Activated T-helper 9 cell treated with anti-CD3 and anti-CD28 coated beads, Interleukin-2, amount 50 U/mL, for 16 hours (primary cell): ENCODE measurements at places on chromosomes 16 and 17.

DNA sequence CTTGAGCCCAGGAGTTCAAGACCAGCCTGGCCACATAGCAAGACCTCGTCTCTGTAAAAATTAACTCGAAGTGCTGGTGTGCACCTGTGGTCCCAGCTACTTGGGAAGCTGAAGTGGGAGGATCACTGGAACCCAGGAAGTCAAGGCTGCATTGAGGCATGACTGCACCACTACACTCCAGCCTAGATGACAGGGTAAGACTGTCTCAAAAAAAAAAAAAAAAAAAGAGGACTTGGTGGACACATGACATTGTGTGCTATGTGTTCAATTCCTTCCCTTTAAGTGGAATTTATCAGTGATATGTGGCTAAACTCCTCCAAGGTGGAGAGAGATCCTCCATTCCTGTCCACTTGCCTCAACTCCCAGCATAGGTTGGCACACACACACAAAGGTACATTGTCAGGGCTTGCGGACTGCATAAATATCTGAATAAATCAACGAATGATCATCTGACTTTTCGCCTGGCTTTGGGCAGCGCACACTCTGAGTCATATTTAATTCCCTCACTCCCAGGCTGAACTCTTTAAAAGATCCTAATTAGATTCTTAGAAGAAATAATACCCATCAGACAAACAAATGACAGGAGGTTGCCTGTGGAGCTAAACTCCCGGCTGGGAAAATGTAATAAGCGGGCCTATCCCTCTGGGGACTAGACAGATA lies 25.0 kb upstream of the SYT17 start:
- no peak for DNase-seq

GRCh38 chr16:86504315-86505184 lies 5.8 kb upstream of the FOXF1 start:
- no peak for DNase-seq

DNA sequence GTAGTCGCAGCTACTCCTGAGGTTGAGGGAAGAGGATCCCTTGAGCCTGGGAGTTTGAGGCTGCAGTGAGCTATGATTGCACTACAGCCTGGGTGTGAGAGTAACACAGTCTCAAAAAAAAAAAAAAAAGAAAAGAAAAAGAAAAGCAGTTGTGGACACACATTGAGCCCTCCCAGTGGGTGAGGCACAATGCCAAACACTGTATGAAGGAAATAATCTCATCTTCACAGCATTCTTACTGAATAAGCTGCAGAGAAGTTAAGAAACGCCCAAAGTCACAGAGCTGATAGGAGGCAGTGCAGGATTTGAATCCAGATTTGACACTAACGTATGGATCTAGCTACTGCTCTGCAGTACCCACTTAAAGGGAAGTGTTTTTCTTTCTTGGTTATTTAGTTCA lies 5.9 kb upstream of the LYZL6 start:
- DNase-seq: no peak

DNA sequence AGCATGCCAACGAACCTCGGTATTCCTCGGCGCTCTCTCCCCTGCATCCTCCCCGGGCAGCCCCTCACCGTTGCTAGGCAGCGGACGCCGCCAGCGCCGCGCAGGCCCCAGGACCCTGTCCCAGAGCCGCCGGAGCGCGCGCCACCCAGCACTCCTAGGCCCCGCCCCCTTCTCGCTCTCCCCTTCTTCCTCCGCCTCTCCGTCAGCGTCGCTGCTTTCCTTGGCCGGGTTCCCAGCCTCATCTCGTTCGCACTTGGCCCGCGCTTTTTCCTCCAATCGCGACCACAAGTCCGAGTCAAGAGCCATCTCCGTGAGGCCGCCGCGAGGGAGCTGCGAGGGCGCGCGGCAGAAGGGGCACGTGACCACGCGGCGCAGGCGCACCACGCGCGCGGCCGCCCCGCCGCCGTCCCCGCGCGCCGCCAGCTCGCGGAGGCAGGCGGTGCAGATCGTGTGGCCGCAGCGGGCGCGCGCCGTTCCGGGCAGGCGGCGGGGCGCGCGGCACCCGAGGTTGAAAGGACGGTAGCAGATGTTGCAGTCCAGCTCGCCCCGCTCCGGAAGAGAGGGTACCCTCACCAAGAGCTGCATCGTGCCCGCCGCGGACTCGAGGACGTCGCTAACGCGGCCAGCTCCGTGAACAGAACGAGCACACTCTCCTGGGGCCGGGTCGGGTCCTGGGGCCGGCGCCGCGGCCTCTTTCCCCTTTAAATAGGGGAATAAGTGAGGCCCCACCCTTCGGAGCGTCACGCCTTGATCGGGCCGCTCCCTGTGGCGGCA lies at the start of gene RNF227:
Gene RNF227, minus strand, starts transcription at position 679 of the 774 bp plus-strand sequence. Its CDS starts 94 bp downstream, at position 585.
- peak; percentile 76 for DNase-seq

GRCh38 chr17:418421-418751 lies 65.8 kb upstream of the RPH3AL start:
- DNase-seq: no peak

- no peak for DNase-seq
Measured at GRCh38 chr17:82435601-82436583, 14.7 kb downstream of the CYBC1 start.

GRCh38 chr16:72099377-72099818 lies 5.8 kb downstream of the DHX38 start:
- DNase-seq: no peak

GRCh38 chr17:79834565-79835469 lies 4.4 kb downstream of the CBX4 start:
- DNase-seq: no peak

DNA sequence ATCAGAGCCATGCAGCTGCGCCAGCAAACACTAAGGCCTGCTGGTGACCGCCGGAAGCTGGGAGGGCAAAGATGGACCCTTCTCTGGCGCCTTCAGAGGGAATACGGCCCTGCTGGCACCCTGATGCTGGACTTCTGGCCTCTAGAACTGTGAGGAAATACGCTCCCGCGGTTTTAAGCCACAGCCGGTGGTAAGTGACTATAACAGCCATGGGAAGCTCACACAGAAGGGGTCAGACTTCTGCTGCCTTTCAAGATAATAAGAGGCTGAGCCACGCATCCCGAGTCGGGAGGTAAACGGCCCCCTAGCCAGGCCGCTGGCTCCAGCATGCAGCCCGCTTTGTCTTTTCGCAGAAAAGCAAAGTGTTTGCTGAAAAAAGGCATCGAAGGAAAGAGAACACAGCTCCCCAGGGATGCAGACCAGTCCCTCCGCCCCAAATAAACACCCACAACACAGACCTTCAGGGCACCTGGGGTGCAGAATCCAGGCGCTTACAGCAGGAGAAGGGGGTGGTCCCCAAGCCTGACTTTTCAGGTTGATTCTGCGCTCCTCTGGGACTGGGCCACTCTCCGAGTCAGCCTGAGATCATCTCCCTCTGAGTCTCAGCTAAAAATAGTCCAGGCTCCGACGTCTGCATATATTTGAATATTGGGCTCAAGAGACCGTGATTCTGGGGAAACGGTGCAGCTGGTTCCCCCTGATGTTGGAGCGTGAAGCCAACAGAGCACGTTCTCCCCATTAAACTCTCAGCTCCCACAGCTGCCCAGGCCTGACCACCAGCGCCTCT lies 89.7 kb downstream of the MGAT5B start:
- DNase-seq: no peak

- no peak for DNase-seq
Measured at GRCh38 chr17:10050597-10051101, 145.6 kb upstream of the RCVRN start.

DNA sequence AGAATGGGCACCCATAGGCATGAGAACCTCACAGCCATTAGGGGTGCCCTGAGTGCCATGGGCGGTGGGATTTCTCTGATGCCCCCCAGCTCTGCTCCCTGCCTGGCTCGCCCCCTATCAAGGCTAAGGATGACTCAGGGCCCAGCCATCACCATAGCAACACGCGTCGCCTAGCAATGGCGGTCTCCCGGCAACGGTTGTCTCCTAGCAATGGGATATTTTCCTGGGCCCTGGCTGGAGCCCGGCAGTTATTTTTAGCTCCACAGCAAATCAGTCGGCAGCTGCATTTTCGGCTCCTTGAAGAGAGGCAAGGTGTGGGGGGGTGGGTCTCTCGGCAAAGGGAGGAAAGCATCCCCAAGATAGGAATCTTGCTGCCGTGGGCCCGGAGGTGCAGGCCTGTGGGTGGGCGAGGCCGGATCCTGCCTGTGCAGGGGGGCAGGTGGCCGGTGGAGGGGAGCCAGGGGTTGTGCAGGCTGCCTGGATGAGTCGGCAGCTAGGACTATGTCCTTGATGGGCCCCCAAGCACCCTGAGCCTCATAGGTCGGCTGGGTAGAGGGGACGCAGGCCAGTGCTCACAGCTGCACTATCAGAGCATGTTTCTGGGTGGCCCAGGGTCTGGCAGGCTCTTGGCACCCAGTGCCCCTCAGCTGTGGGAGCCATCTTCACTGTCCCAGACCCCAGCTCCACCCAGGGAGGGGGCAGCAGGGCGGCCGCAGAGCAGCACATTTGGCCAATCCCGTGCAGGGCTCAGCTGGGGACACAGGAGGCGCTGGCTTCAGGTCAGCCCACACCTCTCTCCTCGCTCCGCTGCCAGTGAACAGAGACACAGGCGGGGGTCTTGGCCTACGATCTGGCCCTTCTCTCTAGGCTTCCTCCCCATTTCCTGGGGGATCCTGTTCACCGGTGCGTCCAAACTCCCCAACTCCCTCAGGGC lies 4.2 kb upstream of the FBXL16 start:
- no peak for DNase-seq

GRCh38 chr17:929586-929985 lies 50.0 kb downstream of the NXN start:
- DNase-seq: no peak

- no peak for DNase-seq
Measured at GRCh38 chr17:43014020-43014648, 7.5 kb downstream of the IFI35 start.

DNA sequence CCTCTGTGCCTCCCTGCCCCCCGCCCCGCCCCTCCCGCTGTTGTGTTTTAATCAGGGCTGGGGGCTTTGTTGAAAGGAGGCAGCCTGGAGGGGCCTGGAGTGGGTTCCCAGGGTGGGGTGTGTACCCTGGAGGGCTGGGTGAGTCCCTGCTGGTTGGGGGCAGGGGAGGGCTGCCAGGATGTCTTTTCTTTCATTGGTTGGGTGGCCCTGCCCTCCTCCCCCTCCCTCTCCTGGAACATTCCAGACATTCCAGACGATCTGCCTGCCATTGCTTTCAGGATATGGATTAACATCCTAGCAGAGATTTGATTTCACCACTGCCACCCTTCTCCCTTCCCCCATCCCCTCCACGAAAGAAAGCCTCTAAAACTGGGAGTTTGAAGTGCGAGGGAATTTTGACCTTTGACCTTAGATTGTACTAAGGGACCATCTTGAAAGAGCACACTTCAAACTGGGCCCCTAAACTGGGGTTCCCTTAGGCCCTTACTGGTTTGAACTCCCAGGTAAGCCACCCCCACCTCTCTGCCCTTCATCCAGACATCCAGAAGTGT lies 25.3 kb downstream of the IGF2BP1 start:
- DNase-seq: no peak

- DNase-seq: no peak
Measured at GRCh38 chr17:37833237-37833859, 88.5 kb upstream of the HNF1B start.

DNA sequence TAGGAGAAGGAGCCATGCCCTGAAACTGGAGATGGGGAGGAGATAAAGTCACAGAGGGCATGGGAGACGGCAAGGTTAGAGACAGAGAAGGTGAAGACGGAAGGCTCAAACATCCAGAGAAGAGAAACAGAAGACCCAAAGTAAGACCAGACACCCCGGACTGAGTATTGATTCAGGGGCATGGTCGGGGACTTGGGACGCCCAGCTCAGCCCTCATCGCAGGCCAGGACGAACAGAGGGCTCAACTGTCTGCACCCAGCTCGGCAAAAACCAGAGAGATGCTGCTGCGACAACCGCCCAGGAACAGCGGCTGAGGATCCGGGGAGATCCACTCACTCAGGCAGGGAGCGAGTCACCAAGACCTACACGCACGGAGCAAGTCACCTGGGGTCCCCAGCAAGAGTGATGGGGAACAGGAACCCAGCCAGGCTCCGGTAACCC lies 999 bp downstream of the XYLT1 start:
- no peak for DNase-seq

DNA sequence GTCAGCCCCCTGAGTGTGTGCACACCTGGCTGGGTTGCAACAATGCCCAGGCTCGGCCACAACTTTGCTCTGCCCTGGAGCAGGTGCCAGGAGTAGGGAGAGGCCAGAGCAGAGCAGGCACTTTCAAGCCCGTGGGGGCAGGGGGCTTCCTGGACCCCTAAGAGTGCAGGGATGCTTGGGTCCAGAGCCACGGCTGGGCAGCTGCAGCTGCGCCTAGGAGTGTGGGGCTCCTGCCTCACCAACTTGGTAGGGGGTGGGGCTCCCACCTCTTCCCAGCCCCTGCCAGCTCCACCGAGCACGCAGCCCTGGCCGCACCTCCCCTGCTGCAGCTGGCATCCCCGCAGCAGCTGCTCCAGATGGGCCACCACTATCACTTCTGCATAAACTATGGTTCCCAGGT lies 7.8 kb downstream of the OR3A2 start:
- no peak for DNase-seq

- no peak for DNase-seq
Measured at GRCh38 chr16:3444032-3444388, 530 bp downstream of the NAA60 start.

DNA sequence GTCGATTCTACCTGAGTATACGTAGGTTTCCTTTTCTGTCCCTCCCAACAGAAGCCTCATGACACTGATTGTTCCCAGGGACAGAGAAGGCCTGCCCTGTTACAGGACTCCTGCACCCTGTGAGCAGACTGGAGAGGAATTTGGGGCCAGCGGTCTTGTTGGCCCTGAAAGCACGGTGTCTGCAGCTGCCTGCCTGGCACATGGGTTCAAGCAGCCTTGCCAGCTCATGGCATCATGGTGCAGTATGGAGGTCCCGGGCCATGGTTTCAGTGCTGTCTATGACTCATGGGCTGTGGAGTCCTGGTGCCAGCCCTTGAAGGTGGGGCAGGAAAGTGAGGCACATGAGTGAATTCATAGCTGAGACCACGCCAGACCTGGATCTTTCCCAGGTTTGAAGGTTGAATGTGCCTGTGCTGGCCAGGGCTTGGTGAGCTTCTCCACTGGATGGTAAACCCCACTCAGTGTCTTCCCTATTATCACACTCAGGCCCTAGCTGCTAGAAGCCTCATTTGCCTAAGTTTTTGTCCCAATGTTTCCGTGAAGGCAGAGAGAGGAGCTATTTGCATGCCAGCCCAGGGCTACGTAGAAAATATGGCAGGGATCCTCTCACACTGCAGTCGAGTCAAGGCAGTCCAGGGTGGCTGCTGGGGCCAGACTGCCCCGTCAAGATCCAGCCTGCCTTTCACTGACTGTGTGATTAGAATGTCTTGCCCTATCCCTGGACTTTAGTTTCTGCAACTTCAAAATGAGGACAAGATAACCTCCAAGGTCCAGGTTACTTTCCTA lies 277.2 kb upstream of the CCL2 start:
- DNase-seq: no peak

- DNase-seq: no peak
Measured at GRCh38 chr17:6558276-6558675, 1.9 kb upstream of the PITPNM3 start.
